ENCODE measurements at places on chromosomes 2 and 18. TPM values are rescaled to one million over a fixed set of nuclear protein-coding genes. Genes with fewer than 3 reads are reported as not detected.

The NEU4 gene
- total RNA-seq: not detected

The TLX2 gene
- total RNA-seq: not detected

- DNase-seq: no peak
These were observed 9.0 kb upstream of the TET3 start for GRCh38 chr2:73975731-73976130.

The MYO5B gene
- total RNA-seq: 8.4 TPM

DNA sequence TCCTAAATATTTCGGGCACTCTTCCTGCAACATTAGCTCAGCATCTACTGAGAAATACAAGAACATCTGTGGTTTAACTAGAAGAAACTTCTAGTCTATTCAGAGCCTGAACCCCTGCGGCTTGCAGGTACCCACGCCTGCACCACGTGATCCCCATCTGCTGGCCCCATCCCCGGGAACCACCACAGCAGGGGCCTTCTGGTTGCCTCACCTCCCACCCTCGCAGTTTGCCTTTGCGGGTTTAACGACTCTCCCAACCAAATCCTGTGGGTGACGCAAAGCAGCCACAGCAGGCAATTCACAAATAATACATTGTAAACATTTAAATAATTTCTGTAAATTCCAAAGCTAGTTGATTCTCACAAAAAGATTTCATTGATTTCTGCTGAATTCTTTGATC, 90.2 kb upstream of the TMEM18 start:
- no peak for DNase-seq

All from foreskin keratinocyte (primary cell).